ENCODE measurements at places on chromosomes 7 and 10.

DNA sequence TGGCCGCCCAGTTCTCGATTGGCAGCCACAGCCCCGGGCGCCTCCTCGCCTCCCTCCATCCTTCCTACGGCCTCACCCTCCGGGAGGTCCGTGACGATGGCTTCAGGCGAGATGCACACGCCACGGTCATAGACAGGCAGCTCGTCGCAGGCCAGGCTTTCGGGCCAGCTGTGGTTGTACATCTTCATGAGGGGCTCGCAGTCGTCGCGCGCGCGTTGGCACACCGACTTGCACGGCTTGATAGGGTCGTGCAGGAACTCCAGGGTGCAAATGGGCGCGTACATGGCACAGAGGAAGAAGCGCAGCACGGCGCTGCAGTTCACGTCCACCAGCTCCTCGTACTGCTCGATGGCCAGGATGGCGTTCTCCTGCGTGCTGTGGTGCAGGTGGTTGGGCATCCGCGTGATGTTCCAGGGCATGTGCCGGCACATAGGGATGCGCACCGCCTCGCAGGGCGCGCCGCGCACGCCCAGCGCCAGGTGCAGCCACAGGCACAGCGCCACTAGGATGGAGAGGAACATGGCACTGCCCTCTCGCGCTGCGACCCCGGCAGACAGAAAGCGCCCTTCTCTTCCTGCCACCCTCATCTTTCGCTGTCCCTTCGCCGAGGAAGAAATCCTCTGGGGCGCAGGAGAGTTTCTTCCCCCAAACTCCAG lies 472 bp downstream of the SFRP4 start:
- no peak for DNase-seq

DNA sequence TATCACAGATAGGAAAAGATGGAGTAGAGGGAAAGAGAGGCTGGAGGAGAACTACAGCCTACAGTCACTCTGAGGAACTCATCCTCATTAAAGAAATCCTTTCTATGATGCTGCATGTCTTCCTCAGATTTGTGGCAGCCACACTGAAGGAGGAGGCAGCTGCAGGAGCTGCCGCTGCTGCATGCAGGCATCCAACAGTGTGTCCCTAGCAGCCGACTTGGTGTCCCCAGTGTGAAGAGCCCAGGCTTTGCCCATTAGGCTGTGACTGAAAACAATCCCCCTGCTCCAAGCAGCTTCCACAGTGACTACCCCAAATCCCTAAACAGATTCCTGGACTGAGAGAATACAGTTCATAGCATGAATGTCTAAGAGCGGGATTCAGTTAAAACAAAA lies 23.1 kb downstream of the SKIDA1 start:
- DNase-seq = no peak

DNA sequence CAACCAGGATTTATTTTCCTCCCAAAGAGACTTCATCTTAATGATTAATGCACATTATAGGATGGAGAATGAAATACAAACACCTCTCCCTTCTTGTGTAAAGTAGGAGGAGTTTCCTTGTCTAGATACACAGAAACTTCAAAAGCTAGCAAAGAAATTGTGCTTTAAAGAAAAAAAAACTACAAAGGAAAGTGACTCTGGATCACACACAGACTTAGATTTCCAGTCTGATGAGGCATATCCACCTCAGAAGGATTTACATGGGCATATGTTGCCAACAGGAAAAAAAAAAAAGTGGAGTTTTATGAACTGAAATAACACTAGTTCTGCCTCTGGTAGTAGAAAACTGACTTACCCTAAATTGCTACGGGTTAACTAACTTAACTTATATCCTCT lies 449.6 kb downstream of the KCNMA1 start:
- DNase-seq = no peak

DNA sequence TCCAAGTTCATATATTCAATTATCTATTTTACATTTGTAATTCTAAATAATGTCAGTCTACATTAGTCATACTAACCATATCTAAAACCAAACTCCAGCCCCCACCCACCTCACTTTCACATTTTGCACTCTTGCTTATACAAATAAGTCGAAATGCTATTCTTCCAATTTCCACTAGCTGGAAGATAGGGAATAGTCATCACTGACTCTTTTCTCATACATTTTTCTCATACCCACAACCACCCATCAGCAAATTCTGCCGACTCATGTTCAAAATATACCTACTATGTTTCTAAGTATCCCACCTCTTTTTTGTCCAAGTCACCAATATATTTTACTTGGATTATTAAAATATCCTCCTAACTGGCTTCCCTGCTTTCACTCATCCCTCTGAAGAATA lies 93.2 kb upstream of the DGKB start:
- no peak for DNase-seq

DNA sequence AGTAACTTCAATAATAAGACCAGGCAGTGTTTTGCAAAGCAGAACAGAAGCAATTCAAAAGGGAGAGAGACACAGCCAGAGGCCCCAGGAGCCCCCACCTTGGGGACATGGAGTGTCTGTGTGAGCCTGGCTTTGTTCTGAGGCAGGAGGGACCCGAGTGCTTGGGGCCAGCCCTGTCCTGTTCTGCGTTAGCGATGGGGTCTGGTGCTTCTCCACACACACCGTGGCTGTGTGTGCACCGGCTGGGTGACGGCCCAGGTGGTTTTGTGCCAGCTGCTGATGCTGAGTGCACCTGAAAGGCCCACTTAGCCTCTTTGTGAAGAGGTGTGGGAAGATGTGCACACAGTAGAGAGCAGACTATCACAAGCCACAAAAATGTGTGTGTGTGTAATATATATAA lies 468.9 kb downstream of the DNAJB6 start:
- no peak for DNase-seq

GRCh38 chr7:37826825-37827224 lies 21.6 kb upstream of the NME8 start:
- no peak for DNase-seq

DNA sequence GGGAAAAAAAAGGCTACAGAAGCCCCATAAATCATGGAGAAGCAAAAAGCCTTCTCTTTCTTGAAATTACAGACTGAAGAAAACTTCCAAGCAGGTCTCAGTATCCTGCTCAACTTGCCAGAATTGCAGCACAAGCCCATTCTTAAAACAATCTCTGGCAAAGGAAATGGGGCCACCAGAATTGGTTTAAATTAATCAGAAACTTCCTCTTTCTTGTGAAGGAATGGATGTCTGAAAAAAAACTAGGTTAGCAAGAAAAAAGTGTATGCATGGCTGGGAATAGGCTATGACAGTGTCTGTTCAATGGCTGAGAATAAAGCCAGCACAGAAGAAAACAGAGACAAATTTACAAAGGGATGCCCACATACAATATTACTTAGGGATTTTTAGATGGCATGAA lies 59.1 kb downstream of the TFEC start:
- DNase-seq = no peak

DNA sequence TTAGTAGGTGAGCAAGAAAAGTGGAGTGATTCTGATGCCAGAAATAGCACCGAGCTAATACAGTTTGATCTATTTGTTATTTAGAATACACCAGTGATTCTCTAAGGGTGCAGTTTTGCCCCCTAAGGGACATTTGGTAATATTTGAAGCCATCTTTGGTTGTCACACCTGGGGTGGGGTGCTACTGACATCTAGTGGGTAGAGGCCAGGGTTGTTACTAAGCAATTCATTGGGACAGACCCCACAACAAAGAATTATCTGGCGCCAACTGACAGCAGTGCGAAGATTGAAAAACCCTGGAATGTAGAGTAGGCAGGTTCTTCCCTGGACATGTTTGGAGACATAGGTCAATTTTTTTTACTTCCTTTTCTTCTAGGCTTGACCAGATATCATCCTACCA lies 14.6 kb downstream of the PALS2 start:
- no peak for DNase-seq

- no peak for DNase-seq
Measured at GRCh38 chr7:113404245-113404644, 285.9 kb upstream of the SMIM30 start.

GRCh38 chr10:80265740-80266512 lies 23.5 kb downstream of the MAT1A start:
- DNase-seq = no peak

GRCh38 chr10:64011912-64012714 lies 490.9 kb downstream of the REEP3 start:
- DNase-seq = no peak

DNA sequence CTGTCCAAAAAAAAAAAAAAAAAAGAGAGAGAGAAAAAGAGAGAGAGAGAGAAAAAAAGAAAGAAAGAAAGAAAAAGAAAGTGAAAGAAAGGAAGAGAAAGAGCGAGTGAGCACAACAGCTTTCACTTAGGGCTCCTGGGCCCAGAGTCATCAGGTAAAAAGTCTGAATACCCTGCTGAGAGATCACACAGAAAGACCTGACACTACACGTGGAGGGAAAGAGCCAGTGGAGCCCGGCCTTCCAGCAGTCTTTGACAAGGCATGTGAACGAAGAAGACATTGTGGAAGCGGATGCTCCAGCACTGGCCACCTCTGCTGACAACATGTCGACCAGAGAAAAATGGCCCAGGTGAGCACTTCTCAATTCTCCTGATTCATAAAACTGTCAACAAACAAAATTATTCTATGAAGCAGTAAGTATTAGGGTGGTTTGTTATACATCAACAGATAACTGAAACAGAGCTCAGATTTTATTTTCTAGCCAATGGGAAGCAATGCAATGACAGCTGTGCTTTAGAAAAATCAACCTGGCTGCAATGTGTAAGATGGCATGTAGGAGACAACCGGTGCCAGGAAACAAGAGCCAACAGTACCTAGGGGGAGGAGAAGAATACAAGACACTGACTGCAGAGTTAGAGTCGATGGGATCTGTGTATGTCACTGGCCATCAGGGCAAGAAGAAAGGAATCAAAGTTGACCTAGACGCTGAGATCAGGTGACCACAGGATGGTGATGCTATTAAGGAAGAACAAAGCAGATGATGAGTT lies 4.4 kb downstream of the RNF216 start:
- DNase-seq = no peak

DNA sequence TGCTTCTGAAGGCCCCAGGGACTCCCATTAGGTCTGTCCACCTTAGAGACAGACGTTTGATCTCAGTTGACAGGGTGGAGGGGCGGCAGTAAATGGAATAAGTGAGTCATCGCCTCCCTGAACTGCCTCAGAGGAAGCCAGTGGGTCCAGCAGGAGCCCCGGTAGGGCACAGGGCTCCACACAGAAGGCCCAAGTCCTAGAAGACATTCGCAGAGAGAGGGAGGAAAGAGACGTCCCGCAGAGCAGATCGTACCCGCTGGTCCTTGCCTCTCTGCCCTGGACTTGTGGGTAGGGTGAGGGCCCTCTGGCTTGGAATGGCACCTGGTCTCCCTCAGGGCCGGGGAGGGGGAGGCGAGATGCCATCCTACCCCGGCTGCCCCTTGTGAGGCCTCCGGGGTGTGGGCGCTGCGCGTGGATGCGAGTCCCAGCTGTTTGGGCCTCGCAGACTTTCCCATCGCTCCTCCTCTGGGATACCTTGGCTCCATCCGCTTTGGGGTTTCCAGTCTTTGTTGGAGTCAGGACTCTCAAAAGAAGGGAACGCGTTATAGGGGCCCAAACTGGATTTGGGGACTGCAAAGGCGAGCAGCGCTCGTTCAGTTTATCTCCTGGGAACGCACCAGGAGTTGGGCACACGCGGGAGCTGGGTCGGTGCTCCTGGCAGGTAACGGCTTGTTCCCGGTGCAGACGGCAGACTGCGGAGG lies 5.1 kb downstream of the TLX1 start:
- no peak for DNase-seq

DNA sequence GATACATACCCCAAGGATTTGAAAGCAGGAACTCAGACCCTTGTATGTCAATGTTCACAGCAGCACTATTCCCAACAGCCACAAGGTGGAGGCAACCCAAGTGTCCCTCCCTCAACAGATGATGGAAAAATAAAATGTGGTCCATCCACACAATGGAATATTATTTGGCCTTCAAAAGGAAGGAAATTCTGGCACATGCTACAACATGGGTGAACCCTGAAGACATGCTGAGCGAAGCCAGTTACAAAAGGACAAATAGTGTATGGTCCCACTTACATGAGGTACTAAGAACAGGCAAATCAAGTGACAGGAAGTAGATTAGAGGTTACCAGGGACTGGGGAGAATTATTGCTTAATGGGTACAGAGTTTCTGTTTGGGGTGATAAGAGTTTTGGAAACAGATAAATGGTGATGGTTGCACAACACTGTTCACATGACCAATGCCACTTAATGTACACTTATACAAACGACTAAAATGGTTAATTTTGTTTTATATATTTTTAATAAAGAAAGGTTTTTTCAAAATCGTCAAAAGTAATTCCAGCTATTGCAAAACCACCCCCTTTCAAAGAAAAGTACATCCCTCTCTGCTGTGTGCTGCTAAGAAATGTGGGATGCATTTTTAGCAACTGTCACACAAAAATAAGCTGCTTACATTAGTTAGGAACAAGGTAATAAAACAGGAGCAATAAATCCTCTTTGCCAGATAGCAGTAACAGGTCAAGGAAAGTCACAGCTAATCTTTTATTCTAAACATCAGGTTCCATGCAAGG lies 85.7 kb downstream of the GRB10 start:
- no peak for DNase-seq

DNA sequence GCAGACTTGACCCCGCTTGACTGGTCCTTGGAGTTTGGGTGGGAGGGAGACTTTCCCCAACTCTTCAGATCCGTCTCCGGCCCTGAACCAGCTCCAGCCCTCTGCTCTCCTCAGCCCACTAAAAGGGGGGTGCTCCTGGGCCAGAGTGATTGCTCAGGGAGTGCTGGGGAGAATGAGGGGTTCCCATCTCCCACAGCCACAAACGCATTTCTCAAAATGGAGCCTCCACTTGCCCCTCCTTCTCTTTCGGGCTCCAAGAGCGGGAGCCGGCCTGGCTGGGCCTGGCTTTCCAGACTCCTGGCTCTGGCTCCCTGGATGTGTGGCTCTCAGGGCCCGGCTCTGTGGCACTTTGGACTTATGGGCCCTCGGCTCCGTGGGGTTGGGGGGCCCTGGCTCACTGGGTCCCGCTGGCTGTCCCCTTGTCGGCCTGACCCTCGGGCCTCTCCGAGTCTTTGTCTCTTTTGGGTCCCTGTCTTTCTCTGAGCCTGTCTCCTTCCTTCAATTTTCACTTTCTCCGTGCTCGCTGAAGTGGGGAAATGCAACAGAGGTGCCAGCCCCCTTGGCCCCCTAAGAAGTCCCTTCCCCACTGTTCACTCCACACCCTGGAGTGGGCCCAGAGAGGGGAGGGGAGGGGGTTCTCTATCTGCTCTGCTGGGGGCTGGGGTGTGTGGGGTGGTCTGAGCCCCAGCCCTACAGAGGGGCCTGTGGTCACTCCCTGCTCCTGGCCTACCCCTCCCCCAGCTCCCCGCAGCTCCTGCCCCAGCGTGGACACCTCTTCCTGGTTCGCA lies 713 bp downstream of the LZTS2 start:
- no peak for DNase-seq

DNA sequence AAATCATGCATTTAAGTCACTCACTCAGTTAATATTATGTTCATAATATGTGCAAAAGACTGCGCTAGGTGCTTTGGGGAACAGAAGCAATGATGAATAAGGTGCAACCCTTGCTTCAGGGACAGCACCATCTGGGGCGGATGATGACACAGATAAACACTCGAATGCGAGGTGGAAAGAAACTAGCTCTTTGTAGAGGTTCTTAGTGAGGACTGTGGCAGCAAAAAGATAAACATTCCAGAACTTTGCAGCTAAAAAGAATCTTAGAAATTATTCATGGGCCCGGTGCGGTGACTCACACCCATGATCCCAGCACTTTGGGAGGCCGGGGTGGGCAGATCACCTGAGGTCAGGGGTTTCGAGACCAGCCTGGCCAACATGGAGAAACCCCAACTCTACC lies 29.8 kb upstream of the CHST15 start:
- no peak for DNase-seq

Measured in kidney capillary endothelial cell (primary cell).